ENCODE measurements at places on chromosomes 7 and 10.

DNA sequence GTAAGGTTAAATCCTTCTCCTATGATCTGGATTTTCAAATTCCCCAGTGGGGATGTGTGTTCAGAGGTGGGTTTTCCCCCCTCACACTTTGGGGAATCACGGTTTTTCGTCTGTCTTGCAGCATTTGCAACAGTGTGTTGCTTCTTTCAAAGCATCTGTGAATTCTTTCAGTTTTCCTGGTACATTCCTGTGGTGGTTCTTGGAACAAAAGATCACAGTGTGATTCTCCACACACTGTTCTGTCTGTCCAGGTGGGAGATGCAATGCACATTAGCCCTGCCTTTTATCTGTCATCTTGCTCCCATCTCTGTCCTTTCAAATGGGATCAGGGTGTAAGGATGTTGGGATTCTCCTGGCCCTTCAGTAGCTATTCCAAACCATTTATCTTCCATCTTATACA is 11.8 kb downstream of the AGK start:
- no peak for DNase-seq

- DNase-seq, result no peak
Observed at GRCh38 chr7:51046482-51046881, 263.8 kb upstream of the GRB10 start.

DNA sequence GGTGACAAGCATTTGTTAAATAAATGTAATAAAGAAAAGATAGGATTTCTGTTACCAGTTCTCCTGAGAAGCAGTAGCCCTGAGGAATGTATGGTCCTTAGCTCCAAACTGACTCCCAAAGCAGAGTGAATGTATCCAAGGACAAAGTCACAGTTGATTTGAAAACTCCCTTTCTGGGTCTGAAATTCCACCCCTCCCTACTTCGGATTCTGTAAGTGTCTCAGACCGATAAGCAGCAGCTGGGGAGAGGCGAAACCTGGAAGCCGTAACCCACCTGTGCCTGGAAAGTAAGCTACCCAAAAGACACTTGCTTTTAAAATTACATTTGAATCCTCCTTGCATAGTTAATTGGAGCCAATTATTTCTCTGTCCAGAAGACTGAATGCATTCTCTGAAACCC is 122.9 kb upstream of the FRMD4A start:
- no peak for DNase-seq

DNA sequence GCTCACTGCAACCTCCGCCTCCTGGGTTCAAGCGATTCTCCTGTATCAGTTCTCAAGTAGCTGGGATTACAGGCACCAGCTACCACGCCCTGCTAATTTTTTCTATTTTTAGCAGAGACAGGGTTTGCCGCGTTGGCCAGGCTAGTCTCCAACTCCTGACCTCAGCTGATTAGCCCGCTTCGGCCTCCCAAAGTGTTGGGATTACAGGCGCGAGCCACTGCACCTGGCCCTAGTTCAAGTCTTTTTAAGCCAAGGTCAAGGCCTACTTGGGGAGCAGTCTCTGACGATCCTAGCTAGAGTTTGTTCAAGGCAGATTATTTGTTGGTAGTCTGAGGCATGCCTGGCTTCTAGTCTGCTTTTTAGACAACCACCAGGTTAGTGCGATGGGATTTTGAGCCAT is 709.5 kb upstream of the COBL start:
- DNase-seq, result no peak

DNA sequence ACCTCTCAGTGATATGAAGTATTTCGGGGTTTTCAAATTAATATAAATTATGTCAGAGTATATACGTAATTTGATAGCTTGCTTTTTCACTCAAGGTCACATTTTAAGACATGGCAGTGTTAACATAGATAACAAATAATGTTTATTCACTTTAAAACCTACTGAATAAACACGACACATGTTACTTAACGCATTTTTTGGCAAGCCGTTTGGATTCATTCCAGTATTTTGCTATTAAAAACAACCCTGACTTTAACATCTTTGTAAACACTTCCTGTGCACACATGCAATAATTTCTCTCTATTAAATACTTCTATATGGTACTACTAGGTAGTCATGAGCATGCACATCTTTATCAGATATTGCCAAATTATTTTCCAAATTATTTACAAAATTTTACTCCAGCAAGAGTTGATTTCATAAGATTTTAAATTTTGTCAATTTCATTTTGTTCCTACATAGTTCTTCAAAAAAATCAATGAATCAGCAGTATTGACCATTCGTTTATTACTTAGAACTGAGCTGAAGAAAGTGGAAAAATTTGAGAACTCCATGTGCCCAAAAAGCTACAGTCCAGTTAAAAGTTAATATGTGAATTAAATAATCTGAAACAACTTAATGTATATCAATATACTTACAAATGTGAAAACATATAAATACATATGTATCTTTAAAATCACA is 26.8 kb upstream of the THSD7A start:
- no peak for DNase-seq

- DNase-seq, result no peak
Observed at GRCh38 chr7:11818281-11818680, 13.7 kb downstream of the THSD7A start.

- peak; percentile 34 for DNase-seq
Observed at GRCh38 chr10:17025444-17026295, 103.9 kb downstream of the CUBN start.

DNA sequence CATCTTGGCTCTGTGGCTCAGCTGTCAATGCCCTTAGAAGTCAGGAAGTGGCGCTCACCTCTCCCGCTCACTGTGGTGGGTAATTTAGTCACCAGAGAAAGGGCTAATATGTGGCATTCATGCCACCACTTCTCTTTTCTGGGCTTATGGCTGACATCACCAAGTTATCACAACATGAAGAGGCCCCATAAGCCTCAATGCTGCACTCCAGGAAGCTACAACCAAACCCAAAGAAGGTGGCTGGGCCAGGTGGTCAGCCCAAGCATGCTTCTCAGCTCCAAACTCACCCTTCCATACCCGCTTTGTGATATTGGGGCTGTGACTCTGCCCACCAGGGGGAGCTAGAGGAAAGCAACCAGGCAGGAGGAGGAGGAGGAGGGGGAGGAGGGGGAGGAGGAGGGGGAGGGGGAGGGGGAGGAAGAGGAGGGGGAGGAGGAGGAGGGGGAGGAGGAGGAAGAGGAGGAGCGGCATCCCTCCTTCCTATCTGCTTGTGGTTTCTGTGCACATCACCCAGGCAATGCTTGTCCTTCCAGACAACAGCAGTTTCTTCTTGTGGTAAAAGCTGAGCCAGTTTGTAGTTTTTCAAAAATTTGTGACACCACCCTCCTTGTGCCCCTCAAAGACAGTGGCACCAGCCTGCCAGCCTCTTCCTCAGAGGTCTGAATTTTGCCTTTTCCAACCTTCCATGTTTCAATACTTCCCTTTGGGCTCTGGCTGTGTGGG is 42.1 kb downstream of the CYP26A1 start:
- peak; percentile 57 for DNase-seq

DNA sequence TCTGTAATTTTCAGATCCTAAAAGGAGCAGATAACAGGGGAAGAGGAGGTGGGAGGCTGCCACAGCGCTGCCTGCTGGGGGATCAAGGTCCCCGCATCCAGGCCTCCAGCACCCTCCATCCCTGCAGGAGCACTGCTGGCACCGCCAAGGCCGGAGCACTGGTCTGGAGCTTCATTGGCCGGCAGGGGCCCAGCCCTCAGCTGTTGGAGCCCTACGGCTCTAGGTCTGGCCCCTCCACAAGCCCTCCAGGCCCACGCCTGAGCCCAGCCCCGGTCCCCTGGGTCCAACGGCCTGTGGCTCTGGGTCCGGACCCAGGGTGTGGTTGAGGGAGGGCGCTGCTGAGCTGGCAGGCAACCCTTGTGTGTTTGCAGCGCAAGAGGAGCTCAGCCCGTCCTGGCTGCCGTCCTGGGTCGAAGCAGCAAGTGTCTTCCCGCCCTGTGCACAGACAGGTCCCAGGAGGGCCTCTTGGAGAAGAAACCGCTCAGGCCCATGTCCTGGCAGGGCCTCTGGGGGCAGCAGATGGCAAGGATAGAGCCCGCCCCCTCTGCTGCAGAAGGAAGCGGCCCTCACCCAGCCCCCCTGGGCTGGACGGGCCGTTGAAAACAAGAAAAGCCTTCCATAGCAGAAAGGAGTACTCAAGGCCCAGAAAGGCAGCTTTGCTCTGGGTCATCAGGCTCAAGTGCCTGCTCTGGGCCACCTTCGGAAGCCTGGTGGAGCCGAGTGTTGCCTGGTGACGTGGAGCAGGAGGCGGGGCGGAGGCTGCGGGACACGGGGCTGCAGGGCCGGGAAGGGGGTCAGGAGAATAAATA is 54.3 kb upstream of the TNRC18 start:
- DNase-seq, result no peak

- DNase-seq, result no peak
Observed at GRCh38 chr10:73965890-73966768, 31.8 kb upstream of the VCL start.

GRCh38 chr10:35495521-35496119 is 109.5 kb upstream of the GJD4 start:
- no peak for DNase-seq

DNA sequence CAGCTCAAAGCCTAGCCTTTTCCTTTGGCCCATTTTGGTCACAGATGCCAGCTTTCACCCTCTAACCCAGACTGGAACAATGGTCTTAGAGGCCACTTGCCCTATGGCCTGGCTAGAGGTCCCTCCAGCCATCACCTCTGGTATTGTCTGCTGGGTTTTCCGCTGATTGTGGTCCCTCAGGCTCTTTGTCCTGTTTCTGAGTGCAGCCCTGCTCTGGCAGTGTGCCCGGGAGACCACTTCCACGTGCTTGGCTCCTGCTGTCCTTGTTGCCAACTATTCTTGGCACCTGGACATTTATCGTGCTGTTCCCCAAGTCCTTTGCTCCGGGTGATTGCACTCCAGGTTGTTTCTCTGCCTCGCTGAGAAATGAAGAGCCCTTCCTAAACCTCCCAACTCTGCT is 53.3 kb upstream of the FAM180A start:
- DNase-seq, result no peak

DNA sequence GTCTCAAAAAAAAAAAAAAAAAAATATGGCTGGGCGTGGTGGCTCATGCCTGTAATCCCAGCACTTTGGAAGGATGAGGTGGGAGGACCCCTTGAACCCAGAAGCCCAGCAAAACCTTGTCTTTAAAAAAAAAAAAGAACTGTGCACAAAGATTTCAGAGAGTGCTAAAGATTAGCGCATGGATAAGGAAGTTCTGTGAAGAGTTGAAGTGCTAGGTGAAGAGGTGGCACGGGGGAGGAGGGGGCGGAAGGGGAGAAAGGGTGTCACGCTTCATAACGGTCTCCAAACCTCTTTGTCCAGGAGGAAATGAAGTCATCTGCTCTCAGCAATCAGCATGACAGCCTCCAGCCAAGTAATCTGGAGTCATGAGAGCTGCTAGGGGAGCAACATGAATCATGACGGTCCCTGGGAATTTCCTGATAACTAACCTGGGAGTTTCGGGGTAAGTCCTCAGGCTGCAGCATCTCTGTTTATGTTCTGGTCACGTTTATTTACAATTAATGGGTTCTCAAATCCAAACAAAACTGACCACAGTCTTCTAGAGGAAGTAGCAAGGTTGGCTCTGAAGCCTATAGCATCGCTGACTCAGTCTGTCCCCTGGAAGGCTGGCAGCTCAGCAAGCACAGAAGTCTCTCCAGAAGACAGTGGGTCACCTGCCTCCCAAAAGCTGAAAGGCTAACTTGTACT is 1.9 kb upstream of the PLAU start:
- no peak for DNase-seq

GRCh38 chr7:90599038-90599437 is 2.9 kb downstream of the CDK14 start:
- DNase-seq, result no peak

GRCh38 chr10:46106410-46107255 is 60.6 kb upstream of the MSMB start:
- DNase-seq, result no peak

GRCh38 chr10:53361281-53361680 is 588.7 kb upstream of the MBL2 start:
- no peak for DNase-seq

GRCh38 chr7:42014625-42015618 is 222.1 kb downstream of the GLI3 start:
- no peak for DNase-seq

DNA sequence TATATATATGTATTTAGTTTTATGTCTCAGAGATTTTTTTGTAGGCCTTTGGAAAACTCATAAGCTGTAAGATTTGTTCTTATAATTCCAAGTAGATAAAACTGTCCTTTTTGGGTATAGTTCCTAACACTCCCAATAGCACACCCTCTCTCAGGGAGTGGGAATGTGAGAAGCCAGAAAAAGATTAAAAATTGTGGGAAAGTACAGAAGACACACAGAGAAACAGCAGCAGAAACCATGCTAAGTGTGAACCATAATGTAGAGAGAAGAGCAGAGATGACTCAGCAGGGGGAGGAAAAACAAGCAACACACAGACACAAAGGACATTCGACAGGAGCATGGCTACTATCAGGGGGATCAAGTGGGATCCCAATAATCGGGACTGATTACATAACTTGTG is 401.6 kb downstream of the MAGI2 start:
- no peak for DNase-seq

DNA sequence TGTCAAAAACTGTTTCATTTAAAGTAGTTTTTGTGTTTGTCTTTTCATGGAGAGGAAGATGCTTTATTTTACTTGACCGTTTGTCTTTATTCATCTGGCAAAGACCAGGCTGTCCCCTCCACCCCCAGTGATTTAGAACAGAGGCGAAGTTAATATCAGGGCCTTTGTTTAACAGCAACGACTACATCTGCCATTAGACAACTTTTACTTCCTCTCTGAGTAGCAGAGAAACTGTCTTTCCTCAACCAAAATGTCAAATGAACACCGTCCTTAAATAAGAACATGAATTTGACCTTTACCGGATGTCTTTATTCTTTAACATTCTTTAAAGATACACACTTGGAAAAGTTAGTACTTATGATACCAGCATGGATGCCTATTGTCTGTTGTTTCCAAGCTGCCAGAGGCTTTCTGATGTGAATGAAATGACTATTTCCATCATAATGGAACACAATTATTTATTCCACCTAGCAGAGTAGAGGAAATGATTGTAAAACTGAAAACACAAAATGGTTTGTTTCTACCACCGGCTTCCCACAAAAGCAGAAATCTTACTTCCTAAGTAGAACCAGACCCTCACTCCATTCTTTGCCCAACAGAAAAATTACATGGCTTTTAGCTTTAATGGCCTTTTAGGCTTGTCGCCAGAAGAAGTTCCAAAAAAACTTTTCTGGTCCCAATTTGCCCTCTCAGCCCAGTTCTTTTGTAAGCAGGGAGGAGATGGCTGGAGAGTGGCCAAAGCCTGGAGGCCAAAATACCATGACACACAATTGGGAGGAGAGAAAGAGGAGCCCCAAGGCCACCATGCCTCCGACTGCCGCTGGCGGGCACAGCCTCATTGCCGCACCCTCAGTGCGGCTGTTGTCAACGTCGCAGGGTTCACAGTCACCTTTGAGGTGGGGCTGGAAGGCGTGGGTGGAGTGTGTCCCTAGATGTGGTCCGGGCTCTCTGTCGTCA is 168.5 kb downstream of the TEX36 start:
- DNase-seq, result no peak

- DNase-seq, result no peak
Observed at GRCh38 chr7:33517191-33517590, 387.8 kb downstream of the BBS9 start.

Measured in naive thymus-derived CD8-positive, alpha-beta T cell (primary cell).